ENCODE measurements at places on chromosomes 4 and X. TPM values are rescaled to one million over a fixed set of nuclear protein-coding genes. Genes with fewer than 3 reads are reported as not detected.

DMP1 gene
- total RNA-seq = 3.0 TPM

DNA sequence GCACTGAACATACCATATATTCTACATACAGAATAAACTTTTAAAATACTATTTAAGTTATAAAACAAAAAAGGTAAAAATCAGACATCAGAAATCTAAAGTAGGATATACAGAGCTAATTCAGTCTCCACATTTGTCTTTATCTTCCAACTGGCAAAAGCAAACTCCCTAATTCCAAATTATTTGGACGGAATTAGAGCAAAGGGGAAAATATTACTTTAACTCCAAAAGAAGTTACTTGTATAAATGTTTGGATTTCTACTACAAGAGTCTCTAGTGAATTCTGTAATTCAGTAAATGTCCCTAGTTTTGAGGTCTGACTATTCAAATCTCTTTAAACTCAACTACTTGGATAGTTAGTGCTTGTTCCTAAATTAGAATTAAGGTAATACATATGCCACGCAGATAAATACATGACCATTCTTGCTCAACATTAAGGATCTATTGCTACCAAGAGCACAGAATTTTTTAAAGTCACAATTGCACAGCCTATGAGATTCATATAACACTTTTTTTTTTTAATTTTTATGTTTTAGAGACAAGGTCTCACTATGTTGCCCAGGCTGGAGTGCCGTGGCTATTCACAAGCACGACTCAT lies 7.3 kb downstream of the ZNF280C start:
- no peak for DNase-seq

ADH1B gene
- not detected for total RNA-seq

DNA sequence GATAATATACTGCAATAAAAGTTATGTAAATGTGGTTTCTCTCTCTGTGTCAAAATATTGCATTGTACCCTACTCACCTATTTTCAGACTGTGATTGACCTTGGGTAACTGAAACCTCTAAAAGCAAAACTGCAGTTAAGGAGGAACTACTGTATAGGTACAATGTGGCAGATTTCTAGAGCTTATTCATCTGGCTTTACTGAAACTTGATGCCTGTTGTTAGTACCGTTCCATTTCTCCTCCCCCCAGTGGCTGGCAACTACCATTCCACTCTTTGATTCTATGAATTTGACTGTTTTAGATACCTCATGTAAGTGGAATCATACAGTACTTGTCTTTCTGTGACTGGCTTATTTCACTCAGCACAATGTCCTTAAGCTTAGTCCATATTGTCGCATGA lies 61.9 kb downstream of the HOPX start:
- no peak for DNase-seq

GRCh38 chr4:68905598-68905938 lies 46.0 kb downstream of the UGT2A3 start:
- no peak for DNase-seq

EDNRA gene
- total RNA-seq = not detected

DNA sequence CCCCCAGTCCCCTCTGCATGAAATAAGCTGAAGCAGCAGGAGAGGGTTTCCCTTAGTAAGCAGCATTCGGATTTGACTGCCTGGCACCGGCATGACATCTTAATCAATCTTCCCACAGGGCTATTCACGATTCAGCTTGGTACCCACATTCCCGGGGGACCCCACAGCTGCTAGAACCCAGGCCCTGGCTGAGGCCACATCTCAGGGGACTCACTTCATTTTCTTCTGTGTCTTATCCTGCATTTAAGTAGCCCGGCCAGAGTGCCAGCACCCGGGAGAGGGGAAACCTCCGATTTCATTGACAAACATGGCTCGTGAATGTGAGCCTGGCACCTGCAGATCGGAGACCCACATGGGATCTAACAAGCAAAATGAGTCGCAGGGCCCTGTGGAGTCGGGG lies 52.3 kb upstream of the CRMP1 start:
- no peak for DNase-seq

UGT2B11 gene
- total RNA-seq = not detected

- no peak for DNase-seq
Measured at GRCh38 chrX:134526399-134526798, 66.4 kb downstream of the HPRT1 start.

LETM1 gene
- 48.5 TPM for total RNA-seq

GABRG1 gene
- not detected for total RNA-seq

FAM47A gene
- not detected for total RNA-seq

DNA sequence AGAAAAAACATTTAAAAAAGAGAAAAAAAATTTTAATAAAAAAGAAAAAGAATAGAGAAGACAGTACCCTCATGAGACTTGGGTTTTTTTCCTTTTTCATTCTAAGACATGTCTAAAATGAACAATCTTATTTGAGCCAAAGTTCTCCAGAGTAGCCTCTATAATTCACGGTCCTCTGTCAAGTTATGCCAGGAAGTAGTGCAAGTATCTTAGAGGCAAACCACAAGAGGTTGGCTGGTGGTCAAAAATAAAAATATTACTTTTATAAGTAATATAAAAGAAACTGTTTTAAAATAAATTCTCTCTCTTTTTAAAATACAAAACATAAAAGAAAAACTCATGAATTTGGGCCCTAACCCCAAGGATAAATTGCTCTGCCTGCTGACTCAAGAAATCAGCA lies 26.5 kb downstream of the HNRNPDL start:
- DNase-seq = no peak

DNA sequence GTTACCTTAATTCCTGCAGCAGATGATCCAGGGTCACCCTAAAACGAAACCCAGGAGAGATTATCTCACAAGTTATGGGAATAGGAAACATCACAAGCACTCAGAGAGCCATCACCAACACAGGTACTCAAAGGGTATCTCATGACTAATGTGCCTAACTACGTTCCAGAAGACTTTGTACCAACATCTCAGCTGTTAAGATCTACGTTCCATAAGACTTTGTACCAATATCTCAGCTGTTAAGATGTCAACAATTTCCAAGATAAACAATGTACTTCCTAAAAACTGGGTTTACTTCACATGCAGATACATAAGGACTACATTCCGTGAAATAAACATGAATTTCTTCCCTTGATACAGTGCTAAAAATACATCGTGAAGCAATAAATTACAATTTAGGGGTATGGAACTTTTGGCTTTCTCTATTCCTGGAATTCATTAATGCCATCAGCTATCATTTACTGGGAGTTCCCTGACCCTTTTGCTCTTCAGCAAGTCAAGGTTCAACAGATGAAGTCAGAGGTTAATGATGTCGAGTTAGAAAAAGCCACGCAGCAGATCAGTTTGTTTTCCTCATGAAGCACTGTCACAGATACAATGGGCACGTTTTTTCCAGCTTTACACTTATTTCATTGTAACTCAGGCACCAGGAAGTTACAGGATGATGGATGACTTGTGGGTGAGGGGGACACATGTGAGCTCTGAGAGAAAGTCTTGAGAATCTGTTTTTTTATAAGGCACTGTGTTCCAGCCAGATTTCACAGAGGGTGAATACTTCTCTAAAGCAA lies 127.0 kb upstream of the ETNPPL start:
- no peak for DNase-seq

- DNase-seq = peak; percentile 74
Measured at GRCh38 chr4:22515145-22515887, 550 bp downstream of the ADGRA3 start.

DNA sequence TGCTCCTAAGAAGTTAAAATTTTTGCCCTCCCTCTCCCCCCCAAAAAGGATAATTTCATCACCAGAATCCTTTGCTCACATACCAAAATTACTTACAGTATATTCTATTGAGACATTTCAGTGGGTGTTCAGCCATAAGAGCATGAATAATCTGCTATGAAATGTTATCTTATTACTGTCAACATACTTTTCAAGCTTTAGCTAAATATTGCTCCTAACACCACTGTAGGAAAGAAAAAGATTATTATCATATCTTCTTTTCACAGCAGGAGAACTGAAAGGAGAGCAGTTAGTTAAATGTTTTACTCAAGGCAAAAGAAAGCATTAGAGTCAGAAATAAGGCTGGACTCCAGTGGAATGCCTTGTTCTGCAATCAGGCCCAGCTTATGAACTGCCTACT lies 231.0 kb upstream of the GYPA start:
- no peak for DNase-seq

- DNase-seq = no peak
Measured at GRCh38 chrX:118964252-118964651, 10.2 kb upstream of the LONRF3 start.

DNA sequence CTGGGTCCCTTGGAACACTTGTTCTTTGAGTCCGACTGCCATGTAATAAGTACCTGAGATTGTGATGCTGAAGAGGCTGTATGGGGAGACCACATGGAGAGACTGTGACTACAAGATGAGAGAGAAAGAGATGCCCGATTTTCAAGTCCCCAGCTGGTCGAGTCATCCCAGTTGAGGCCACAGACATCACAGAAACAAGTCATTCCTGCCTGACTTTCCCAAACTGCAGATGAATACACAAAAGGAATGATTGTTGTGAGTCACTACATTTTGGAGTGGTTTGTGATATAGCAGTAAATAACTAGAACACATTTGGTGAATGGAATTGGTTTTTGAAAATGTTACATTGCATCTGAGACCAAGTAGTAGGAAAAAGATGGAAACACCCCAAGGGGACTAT lies 9.0 kb upstream of the YIPF7 start:
- DNase-seq = no peak

DNA sequence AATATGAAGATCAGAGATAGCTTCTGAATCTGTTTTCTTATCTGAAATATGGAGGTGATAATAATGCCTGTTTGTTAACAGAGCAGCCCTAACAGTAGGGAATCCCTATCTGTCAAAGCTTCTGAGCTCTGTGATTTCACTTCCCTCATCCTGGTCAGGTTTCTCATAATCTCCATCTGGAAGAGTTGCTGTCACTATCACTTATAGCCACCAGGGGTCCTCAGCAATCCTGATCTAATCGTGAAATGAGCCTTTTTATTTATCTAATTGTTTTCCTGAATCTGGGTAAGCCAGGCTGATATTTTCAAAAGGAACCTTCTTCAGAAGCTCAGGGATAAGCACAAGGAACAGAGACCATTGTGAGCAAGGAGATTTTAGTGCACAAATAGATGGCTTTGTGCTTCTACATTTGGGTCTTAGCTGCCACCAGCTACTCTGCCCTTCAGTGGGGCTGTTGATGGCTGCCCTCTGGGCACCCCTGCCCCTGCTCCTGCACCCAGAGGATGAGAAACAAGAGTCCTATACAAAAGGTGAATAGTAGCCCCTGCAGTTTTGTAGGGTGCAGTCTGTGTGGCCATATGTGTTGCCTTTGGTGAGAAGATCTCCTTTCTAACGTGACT lies 196.4 kb upstream of the RADX start:
- no peak for DNase-seq

GRCh38 chr4:72109959-72110497 lies 78.2 kb downstream of the NPFFR2 start:
- DNase-seq = no peak

GRCh38 chrX:8988446-8988845 lies 45.5 kb downstream of the FAM9B start:
- DNase-seq = no peak

- peak; percentile 66 for DNase-seq
Measured at GRCh38 chr4:151117371-151117962, 18.0 kb downstream of the RPS3A start.

DNA sequence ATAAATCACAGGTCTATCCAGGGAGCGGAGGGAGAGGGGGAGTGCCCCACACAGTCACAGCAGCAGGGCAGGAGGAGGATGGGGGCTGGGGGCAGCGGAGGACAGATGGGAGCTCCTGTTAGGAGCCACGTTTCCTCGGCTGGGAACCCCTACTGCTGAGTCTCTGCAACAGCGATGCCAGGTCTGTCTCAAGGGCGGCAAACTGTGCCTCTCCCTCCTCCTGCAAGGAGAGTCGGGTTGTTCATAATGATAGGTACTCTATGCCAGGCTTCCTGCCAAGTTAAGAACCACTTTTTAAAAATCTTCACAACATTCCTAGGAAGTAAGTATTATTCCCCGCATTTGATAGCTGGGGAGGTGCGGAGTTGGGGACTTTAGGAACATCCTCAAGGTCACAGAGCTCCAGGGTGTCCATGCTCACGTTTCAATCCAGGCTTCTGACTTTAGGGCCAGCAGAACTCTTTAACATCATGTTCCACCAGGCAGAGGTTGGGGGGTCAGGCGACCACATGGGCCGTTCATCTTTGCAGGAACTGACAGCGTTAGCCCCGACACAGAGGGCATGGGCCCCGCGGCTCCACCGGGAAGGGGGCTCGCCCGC lies 98.3 kb upstream of the MAML3 start:
- DNase-seq = peak; percentile 46

- DNase-seq = no peak
Measured at GRCh38 chrX:116246261-116246660, 75.7 kb downstream of the AGTR2 start.

DNA sequence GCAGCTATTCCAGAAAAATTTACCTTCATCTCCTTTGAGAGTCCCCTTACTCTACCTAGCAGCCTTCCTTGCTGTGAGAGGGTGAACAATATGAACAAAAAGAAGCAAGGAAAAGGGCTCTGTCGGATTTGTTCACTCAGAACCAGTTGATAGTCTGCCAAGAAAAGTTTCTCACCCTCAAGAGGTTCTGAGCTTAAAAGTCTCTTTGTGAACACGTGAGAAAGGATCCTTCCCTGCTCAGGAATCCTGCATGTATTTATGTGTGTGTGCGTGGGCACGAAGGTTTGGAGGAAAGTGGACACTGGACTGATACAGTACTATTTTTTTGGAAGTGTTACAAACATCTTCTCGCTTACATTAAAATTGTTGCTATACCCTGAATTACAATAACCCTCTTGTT lies 178.6 kb upstream of the JADE1 start:
- no peak for DNase-seq

GRCh38 chrX:46704767-46705386 lies 54.0 kb downstream of the SLC9A7 start:
- DNase-seq = no peak

Measured in glutamatergic neuron (in vitro differentiated cells).